Activated CD8-positive, alpha-beta memory T cell treated with anti-CD3 and anti-CD28 coated beads, Interleukin-2, amount 10 ng/mL, durations not matched to agents 7 days and 5 days (primary cell): ENCODE measurements at places on chromosomes 3 and 15.

GRCh38 chr3:171564748-171565480 is 104.7 kb upstream of the TNIK start:
- H3K27ac ChIP-seq: no peak overlapping the region
- peaks cover 1% of the 10 kb centered on the region for H3K36me3 ChIP-seq

- H3K27me3 ChIP-seq: no peaks in the 10 kb centered on the region
- no peak overlapping the region for H3K4me3 ChIP-seq
- peaks cover 35% of the 10 kb centered on the region for H3K4me1 ChIP-seq
- H3K36me3 ChIP-seq: peaks cover 61% of the 10 kb centered on the region
- DNase-seq: peak; percentile 47
- H3K27ac ChIP-seq: peak overlapping the region; percentile 33
Measured at GRCh38 chr3:125512135-125512920, 7.7 kb downstream of the SNX4 start.

DNA sequence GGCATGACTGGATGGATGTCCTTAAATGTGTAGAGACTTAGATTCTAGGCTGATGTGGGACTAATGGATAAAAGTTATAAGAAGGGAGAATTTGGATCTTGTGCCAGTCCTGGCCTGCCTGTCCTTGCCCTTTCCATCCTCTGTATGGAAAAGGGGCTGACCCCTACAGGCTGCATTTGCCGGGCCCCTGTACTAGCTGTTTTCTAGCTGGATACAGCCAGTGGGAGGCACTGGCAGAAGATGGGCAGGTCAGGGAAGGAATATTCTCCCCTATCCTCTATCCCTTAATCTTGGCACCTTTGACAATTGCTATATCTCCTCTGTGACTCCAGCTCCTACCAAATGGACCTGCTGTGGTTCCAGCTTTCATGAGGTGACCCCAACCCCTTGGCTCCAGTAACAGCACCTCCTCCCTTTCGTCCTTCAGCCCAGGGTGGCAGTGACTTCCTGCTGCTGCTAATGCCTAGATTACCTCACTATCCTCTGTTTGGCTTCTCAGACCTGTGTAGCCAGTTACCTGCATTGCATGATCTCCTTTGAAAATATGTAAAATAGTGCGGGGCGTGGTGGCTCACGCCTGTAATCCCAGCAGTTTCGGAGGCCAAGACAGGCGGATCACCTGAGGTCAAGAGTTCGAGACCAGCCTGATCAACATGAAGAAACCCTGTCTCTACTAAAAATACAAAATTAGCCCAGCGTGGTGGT is 6.2 kb upstream of the TNFAIP8L3 start:
- no peak overlapping the region for H3K27ac ChIP-seq
- H3K36me3 ChIP-seq: no peaks in the 10 kb centered on the region
- H3K27me3 ChIP-seq: peaks cover 85% of the 10 kb centered on the region
- peaks cover 3% of the 10 kb centered on the region for H3K4me1 ChIP-seq
- no peak overlapping the region for H3K4me3 ChIP-seq

DNA sequence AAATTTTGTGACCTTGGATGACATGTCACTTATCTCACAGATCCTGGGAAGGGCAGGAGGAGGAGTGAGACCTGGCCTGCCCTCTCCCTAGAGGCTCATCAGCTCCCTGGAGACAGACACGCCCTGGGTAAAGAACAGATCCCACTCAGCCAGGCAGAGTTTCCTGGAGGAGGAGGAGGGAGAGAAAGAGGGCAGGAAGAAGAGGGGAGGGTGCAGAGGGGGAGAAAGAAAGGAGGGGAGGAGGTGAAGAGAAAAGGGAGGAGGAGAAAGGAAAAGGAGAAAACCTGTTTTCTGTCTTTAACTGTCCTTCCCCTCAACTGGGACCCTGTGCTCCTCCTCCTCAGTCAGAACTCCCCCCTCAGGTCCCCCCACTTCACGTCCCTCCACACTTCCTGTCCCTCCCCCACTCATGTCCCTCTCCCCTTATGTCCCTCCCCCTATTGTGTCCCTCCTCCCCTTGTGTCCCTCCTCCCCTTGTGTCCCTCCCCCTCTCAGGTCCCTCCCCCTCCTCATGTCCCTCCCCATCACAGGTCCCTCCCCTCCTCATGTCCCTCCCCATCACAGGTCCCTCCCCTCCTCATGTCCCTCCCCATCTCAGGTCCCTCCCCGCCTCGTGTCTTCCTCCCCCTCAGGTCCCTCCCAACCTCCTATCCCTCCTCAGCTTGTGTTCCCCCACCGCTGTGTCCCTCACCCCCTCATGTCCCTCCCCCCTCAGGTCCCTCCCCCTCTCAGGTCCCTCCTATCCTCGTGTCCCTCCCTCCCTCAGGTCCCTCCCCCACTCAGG is 52.3 kb upstream of the CGNL1 start:
- no peak for DNase-seq
- H3K36me3 ChIP-seq: no peaks in the 10 kb centered on the region
- no peak overlapping the region for H3K27ac ChIP-seq
- H3K4me3 ChIP-seq: no peak overlapping the region
- peaks cover 2% of the 10 kb centered on the region for H3K4me1 ChIP-seq

- H3K4me3 ChIP-seq: no peak overlapping the region
- no peaks in the 10 kb centered on the region for H3K4me1 ChIP-seq
- H3K27ac ChIP-seq: no peak overlapping the region
- DNase-seq: no peak
Measured at GRCh38 chr15:45863881-45864580, 229.2 kb downstream of the SQOR start.

GRCh38 chr3:37526511-37526910 is 335.2 kb upstream of the CTDSPL start:
- H3K4me1 ChIP-seq: no peaks in the 10 kb centered on the region
- no peak overlapping the region for H3K4me3 ChIP-seq
- DNase-seq: no peak
- no peak overlapping the region for H3K27ac ChIP-seq

- no peak overlapping the region for H3K27ac ChIP-seq
- H3K27me3 ChIP-seq: no peaks in the 10 kb centered on the region
- no peak overlapping the region for H3K4me3 ChIP-seq
- H3K36me3 ChIP-seq: peaks cover 34% of the 10 kb centered on the region
- DNase-seq: no peak
Measured at GRCh38 chr3:4895838-4896237, 83.4 kb upstream of the BHLHE40 start.

DNA sequence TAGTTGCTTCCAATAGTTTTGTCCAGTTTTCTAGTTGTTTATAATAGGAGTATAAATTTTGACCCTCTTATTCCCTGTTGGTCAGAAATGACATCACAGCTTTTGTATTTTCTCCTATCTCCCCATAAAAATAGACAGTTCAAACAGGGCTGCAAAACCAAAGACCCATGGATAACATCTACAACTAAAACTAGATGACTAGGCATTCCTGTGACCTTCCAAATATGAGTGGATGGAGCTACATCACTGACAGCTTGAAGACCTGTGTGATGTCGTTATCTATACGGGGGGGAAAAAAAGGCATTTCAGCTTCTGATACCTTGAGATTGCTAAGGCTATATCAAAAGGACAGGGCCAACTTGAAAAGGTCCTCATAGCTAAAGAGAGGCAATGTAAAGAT is 84.6 kb downstream of the REC114 start:
- no peaks in the 10 kb centered on the region for H3K4me1 ChIP-seq
- no peak for DNase-seq
- H3K27ac ChIP-seq: no peak overlapping the region
- H3K36me3 ChIP-seq: no peaks in the 10 kb centered on the region
- H3K27me3 ChIP-seq: peaks cover 27% of the 10 kb centered on the region
- H3K4me3 ChIP-seq: no peak overlapping the region

DNA sequence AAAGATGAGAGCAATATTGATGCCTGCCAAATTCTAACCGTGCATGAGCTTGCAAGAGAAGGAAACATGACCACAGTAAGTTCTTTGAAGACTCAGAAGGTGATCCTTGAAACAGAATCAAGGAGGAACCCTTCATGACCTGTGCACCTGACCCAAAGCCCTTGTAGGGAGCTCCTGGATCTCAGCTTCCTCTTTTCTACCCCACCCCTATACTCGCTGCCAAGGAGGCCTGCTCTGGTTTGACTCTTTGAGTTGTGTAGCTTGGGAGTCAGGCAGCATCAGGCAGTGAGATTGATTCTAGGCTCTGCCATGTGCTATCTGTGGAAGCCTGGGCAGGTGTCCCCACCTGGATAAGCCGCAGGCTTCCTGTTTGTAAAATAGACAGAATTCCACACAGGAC is 10.6 kb downstream of the TTC21A start:
- H3K36me3 ChIP-seq: no peaks in the 10 kb centered on the region
- no peak overlapping the region for H3K4me3 ChIP-seq
- peaks cover 6% of the 10 kb centered on the region for H3K27me3 ChIP-seq
- H3K27ac ChIP-seq: no peak overlapping the region
- no peak for DNase-seq

DNA sequence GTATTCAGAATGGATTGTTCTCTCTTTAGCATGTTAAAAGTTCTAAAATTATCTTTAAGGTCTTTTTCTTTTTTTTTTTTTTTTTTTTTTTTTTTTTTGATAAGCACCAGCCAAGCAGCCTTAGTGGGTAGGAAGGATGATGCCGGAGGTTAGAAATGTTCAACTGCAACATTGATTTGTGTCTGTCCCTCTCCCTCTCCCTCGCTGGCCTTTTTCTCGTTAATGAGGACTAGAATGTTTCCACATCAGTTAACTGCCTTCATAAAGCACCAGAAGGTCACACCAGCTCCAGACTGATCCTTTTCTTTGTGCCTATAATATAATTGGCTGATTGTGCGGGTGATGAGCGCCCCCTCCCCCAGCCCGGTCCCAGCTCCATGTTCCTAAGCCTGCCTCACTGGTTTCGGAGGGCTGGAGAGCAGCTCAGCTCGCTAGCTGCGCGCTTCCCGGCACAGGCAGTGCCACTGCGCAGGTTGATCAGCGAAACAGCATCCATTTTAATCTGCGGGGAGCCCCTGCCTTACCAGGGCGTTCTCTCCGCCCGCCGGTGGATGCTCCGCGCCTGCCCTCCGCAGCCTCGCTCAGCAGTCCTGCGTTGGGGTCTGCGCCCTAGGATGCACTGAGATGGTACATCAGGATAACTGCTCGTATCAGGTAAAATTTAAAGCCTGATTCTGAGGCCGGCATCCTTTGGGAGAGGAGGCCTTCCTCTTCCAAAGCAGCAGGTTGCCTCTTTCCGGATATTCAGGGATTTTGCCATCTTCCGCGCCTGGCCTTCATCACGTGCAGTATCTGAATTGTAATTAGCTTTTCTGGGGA is 148.9 kb upstream of the IL12A start:
- H3K36me3 ChIP-seq: no peaks in the 10 kb centered on the region
- no peak for DNase-seq
- no peak within 1 kb of the TSS for H3K27ac ChIP-seq
- H3K4me1 ChIP-seq: peaks cover 2% of the 10 kb centered on the region

DNA sequence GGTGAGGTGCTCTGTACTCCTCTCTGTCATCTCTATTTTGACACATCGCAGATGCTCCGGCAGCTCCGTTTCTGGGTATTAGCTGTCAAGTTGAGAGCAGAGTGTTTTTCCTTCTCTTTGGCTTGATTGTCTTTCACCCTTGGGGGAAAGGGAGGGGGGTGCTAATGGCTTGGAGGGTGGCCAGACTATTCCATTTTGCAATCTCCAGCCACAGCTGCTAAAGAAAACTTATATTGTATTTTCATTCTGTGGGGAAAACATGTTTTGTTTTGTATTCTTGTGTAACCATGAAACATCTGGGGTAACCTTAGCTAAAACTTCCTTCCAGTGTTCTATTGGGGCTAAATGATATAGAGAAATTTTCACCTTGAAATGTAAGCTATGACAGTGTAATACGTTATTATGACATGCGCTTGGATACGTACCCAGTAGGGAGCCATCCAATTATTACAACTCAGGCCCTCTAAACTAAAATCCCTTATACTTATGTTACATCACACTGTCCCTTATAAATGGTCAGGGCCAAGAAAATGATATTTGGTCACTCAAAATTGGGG is 14.0 kb upstream of the LARP6 start:
- DNase-seq: no peak
- no peak overlapping the region for H3K27ac ChIP-seq
- no peaks in the 10 kb centered on the region for H3K36me3 ChIP-seq
- peaks cover 4% of the 10 kb centered on the region for H3K27me3 ChIP-seq
- peaks cover 2% of the 10 kb centered on the region for H3K4me1 ChIP-seq

- no peaks in the 10 kb centered on the region for H3K4me1 ChIP-seq
- no peak for DNase-seq
- peaks cover 18% of the 10 kb centered on the region for H3K27me3 ChIP-seq
Measured at GRCh38 chr15:93941697-93942096, 289.7 kb upstream of the MCTP2 start.

DNA sequence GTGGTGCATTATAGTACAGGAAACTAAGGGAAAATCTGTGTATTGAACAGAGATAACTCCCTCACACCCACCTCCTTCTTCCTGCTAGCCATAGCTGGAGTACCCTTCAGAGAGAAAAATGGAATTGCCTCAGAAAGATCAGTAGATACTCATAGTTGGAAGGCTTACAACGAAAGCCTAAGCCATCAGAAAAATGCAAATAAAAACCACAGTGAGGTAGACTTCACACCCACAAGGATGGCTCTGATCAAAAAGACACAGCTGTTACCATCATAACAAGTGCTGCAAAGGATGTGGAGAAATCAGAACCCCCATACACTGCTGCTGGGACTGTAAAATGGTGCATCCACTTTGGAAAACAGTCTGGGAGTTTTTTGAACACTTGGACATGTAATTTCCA is 7.4 kb upstream of the DLG1 start:
- DNase-seq: peak; percentile 52
- no peak overlapping the region for H3K27ac ChIP-seq
- peaks cover 32% of the 10 kb centered on the region for H3K4me1 ChIP-seq
- peaks cover 46% of the 10 kb centered on the region for H3K27me3 ChIP-seq
- H3K36me3 ChIP-seq: no peaks in the 10 kb centered on the region

- no peak overlapping the region for H3K4me3 ChIP-seq
- H3K27me3 ChIP-seq: no peaks in the 10 kb centered on the region
- no peak for DNase-seq
- H3K36me3 ChIP-seq: peaks cover 31% of the 10 kb centered on the region
- peak overlapping the region; percentile 37 for H3K27ac ChIP-seq
Measured at GRCh38 chr3:69209413-69209812, 87.0 kb upstream of the LMOD3 start.

GRCh38 chr3:38131621-38132369 is 5.1 kb downstream of the ACAA1 start:
- H3K36me3 ChIP-seq: peaks cover 55% of the 10 kb centered on the region
- H3K4me3 ChIP-seq: no peak overlapping the region
- H3K27me3 ChIP-seq: no peaks in the 10 kb centered on the region
- DNase-seq: no peak

- H3K27ac ChIP-seq: no peak overlapping the region
- H3K36me3 ChIP-seq: no peaks in the 10 kb centered on the region
- no peaks in the 10 kb centered on the region for H3K27me3 ChIP-seq
- H3K4me3 ChIP-seq: no peak overlapping the region
Measured at GRCh38 chr3:71202848-71203533, 380.5 kb downstream of the FOXP1 start.

- H3K27ac ChIP-seq: no peak overlapping the region
- DNase-seq: no peak
- no peaks in the 10 kb centered on the region for H3K27me3 ChIP-seq
- H3K4me3 ChIP-seq: no peak overlapping the region
Measured at GRCh38 chr15:73593304-73594074, 39.7 kb downstream of the NPTN start.

- peaks cover 34% of the 10 kb centered on the region for H3K36me3 ChIP-seq
- no peaks in the 10 kb centered on the region for H3K27me3 ChIP-seq
- peaks cover 3% of the 10 kb centered on the region for H3K4me1 ChIP-seq
- no peak overlapping the region for H3K4me3 ChIP-seq
- DNase-seq: no peak
Measured at GRCh38 chr3:121796970-121797369, 37.9 kb downstream of the IQCB1 start.
